AG09309 (cell line): ENCODE measurements at places on chromosomes 12 and 14.

- no peak for DNase-seq
Observed at GRCh38 chr14:36520601-36521525, 831 bp upstream of the NKX2-1 start.

- DNase-seq, result no peak
Observed at GRCh38 chr12:62400135-62400534, 66.5 kb upstream of the MON2 start.

DNA sequence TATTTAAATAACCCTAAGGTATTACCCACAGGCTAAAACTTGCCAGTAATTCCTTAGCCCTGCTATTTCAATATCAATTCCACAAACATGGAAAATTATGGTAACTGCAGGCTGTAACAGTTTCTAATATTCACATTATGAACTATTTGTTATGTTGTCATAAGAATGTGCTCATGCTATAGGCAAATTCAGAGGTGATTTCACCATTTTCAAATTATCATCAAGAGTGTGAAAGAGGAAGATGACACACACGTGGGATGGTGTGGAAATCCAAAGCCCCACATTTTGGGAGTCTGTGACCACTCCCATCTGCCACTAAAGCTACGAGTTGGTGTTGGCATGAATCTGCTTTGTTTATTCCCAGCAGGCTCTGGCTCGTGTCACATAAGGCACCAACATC is 5.9 kb upstream of the MYO1A start:
- DNase-seq, result no peak

GRCh38 chr14:36495666-36496065 is 24.4 kb downstream of the NKX2-1 start:
- no peak for DNase-seq
